ENCODE measurements at places on chromosomes 5 and 9.

DNA sequence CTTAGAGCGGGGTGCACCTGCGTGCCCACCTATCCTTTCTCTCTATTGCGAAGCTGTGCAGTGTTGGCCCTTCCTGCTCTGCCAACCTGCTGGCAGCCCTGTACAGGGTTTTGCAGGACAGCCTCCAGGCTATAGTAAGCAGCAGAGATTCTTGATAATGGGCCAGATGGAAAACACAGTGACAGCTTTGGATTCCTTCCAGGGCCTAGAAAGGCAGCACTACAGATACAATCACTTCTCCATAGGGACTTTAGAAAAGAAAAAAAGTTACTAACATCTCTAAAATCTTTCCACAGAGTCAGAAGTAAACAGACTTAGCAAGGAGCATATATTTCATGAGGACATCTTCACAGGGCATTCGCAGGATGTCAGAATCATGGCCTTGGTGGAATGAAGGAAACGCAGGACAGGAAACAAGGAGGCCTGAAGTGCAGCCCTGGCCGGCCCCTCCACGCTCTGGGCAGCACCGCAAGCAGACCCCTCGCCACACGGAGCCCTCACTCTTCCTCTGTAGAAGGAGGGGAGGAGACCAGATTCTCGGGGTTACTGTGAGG is 172.1 kb upstream of the GAS1 start:
- DNase-seq = peak; percentile 96

GRCh38 chr5:132363431-132364112 is 5.9 kb upstream of the SLC22A5 start:
- DNase-seq = peak; percentile 90

DNA sequence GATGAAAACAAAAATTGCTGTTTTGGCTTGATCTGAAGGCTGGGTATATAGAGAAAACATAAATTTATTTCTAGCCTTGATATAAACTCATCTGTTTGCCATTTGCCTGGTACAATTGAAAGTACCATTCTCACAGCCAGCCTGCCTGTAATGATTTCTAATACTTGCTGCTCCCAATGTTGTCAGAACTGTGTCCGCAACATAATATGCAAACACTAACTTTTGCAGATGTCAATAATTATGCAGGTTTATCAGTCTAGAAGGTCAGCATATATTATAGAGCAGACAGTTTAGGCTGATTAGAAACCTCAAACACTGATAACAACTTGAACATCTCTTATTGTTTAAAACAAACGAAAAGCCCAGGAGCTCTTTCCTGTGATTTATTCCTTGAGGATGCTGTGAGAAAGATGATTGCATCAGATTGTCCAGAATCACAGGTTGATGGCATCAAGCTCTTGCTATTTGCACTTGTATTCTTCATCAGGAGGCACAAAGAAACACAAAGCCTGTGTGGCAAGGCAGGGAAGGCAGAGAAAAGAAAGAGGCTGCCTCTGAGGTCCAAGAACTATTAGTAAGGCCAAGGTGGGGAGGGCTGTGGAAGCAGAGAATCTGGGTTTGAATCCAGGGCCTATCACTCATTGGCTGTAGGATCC is 21.4 kb upstream of the HMHB1 start:
- DNase-seq = no peak

- DNase-seq = no peak
Observed at GRCh38 chr9:138049085-138049778, 171.7 kb downstream of the CACNA1B start.

GRCh38 chr5:54579591-54580295 is 62.2 kb downstream of the SNX18 start:
- DNase-seq = peak; percentile 19
